ENCODE measurements at places on chromosomes 16 and 17.

DNA sequence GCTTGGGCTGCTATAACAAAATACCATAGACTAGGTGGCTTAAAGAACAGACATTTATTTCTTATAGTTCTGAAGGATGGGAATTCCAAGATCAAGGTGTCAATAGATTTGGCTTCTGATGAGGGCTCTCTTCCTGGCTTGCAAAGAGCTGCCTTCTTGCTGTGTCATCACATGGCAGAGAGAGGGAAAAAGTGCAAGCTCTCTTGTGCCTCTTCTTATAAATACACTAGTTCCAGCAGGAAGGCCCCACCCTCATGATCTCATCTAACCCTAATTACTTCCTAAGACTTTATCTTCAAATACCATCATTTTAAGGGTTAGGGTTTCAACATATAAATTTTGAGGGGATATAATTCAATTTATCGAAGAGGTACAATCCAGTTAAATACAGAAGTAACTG, 30.6 kb downstream of the ABCA9 start:
- DNase-seq = no peak

DNA sequence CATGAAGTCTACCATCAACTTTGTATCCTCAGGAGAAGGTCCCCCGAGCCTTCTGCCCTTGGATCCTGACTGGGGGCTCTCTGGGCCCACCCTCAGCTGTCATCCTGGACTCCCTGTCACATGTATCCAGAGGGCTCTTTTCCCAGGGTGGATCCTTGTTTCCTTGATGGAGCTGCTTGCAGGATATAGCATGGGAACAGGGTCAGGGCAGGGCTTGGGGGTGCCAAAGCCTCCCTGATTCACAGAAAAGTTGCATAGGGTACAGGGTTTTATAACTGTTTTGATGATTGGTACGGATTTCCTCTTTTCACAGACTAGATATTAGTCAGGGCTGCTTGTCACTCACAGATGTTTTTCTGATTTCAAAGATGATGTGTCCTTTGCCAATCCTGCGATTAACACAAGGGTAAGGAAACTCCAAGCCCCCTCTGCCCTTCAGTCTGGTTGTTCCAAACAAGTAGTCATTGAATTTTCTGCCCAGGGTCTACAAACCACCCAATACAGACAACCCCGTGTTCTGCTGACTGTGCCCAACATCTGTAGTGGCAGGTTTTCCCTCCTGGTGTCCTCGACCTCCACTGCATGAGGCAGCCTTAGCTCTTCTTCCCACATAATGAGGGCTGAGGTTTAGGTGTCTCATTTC, 20.6 kb upstream of the SLC35G3 start:
- no peak for DNase-seq

- DNase-seq = no peak
These were observed 5.4 kb upstream of the PNPO start for GRCh38 chr17:47935961-47936360.

DNA sequence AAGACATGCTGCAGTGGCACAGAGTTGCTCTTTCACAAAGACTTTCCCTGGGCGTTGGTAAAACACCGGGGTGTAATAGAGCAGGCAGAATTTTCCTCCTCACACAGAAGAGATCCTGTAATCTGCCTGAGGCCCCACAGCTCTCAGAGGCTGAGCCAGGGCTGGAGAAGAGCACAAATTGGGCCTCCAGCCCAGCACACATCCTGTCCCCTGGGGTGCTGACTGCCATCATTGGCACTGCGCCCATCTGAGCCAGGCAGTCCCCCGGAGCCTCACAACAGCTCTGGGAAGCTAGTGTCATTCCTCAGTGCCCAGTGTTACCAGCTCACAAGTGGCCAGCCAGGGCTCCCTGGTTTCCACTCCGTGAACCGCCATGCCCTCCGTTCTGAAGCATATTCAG, 119.4 kb downstream of the SOCS1 start:
- DNase-seq = no peak

DNA sequence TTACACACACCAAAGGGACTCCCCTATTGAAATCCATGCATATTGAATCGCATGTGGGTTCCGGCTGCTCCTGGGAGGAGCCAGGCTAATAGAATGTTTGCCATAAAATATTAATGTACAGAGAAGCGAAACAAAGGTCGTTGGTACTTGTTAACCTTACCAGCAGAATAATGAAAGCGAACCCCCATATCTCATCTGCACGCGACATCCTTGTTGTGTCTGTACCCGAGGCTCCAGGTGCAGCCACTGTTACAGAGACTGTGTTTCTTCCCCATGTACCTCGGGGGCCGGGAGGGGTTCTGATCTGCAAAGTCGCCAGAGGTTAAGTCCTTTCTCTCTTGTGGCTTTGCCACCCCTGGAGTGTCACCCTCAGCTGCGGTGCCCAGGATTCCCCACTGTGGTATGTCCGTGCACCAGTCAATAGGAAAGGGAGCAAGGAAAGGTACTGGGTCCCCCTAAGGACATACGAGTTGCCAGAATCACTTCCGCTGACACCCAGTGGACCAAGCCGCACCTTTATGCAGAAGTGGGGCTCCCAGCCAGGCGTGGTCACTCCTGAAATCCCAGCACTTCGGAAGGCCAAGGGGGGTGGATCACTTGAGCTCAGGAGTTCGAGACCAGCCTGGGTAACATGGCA, 2.2 kb downstream of the GAA start:
- no peak for DNase-seq

DNA sequence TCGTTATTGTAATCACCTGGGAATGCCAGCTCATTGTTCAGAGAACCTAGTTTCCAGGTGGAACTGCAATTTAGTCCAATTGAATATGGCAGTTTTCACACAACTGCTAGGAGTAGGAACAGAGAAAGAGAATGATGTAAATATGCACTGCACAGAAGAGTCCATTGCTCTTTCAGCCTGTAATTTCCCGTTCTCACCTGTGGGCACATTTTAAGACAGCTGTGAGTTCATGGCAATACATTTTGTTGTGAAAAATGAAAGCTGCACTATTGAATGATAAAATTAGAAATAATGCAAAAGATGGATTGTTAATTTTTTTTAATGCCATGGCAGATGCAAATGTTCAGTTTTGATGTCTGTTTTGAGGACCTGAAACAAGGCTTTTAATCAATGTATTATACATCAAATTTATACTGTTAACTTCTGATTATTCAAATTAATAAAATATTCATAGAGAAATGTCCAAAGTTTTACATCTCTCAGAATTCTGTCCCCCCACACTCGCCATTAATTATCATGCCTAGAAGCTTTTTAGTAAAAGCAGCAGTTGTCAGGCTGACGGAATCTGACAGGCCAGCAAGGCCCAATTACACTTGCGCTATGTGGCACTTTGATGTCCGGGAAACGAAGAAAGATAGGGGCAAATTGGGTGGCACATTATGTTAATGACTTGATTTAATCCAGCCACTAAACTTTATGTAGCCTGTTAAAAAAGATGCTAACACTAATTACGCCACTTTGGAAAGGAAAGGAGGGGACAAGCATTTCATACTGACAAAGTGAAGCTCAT, 72.2 kb downstream of the RPGRIP1L start:
- DNase-seq = no peak

Measured in posterior cingulate gyrus (tissue), 11 donors.